Activated naive CD8-positive, alpha-beta T cell treated with anti-CD3 and anti-CD28 coated beads, Interleukin-2, amount 10 ng/mL, durations not matched to agents 7 days and 5 days (primary cell): ENCODE measurements at places on chromosomes 7 and 10.

GRCh38 chr10:89351780-89352597 lies 24.2 kb downstream of the IFIT3 start:
- no peak for DNase-seq

DNA sequence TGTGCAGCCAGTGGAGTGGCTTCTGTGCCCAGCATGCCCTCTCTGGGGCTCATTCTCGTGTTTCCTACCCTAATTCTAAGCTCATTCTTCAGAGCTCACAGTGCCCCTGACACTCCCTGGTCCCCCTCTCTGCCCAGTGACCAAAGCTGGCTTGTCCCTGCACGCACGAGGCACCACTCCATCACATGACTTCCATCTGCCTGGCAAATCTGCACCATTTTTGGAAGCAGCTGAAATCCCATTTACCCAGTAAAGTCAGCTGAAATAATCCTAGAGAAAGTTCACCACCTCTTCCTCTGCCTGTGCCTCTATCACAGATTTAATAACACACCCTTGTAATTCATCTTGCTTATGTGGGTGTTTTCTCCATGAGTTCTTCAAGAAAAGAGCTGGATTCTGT lies 616.9 kb downstream of the PTPRN2 start:
- DNase-seq, result no peak

GRCh38 chr10:113133497-113134115 lies 183.6 kb downstream of the TCF7L2 start:
- no peak for DNase-seq

DNA sequence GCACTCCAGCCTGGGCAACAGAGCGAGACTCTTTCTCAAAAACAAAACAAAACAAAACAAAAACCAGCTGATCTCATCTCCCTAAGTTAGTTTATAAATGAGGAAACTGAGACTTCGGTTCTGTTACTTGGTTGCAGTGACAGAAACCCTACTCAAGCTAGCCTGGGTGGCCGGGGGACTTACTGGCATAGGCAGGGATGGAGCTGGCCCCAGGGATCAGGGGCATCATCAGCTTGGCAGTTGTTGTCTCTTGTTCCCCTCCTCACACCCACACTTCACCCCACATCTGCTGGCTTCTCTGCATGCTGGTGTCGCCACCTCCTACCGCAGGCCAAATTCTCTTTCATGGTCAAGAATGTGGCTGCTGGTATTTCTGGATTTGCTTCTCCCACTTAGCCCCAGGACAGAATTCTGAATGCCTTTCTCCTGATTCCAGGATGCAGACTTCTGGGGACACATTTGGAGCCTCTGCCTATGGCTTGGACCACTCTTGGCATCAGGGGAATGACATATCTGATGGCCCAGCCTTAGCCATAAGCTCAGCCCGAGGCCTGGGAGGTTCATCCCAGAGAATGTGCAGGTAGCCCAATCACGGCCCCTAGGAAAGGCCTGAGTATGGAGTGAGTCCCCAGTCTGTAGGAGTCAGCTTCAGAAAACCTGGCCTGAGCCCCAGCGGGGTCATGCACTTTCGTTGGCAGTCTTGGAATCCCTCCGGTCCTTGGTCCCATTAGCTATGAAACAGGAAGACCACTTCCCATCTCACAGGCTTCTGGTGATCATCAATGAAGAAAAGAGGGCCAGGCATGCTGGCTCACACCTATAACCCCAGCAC lies 41.6 kb upstream of the CTBP2 start:
- DNase-seq, result no peak

DNA sequence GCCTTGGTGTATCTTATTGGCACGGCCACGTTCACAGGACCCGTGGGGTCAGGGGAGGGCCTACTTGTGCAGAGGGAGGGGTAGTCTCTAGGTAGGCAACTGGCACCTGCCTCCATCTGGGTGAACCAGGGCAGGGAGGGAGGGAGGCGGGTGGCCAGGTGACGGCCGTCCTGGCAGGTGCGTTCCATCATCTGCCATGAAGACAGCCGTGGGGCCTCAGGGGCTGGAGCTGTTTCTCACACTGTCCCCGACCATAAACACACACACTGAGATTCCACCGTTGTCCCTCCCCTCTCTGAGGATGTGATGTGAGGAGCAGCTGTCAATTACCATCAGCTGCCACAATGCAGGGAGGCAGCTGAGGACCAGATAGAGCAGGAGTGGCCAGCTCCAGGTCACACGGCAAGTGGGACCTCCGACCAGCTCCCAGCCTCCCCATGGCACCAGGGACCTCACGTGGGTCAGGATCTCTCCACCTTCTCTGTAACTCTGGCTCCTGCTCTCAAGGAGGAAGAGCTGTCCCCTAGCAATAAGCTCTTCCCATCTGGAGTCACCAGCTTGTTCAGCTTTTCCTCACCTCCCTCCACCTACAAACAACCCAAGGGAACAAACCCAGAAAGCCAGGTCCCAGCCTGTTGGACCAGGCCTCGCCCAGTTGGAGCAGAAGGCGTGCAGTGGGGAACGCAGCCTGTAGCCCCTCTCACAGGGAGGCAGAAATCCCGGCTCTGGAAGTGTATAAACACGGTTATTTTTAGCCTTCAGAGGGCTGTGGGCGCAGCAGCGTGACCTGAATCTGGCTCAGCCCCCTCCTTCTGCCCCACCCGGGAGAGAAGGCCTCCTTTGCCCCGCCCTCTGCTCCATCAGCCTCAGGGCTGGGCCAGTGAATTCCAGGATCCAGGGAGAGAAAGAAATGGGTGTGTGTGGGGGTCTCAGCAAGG lies 33.1 kb downstream of the ZMIZ1 start:
- DNase-seq, result no peak

DNA sequence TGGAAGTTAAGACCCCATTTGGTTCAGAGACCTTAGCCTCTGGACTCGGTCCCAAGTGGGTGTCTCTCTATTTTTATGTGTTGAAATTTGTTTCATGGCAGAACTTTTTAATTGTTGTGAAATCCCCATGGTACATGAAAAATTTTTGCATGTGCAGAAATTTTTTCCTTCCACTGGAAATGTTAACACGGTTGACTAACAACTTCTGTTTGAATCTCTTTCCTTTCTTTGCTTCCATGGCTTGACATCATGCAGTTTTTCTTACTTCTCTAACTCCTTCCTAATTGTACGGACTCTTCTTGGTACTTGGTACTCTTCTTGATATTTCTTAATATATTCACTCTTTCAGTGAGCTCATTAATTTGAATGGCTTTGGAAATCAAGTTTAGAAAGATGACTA lies 18.3 kb downstream of the MDFIC start:
- no peak for DNase-seq

GRCh38 chr7:867406-868188 lies 8.8 kb upstream of the GET4 start:
- DNase-seq, result no peak

- no peak for DNase-seq
Measured at GRCh38 chr10:74322141-74322540, 171.1 kb downstream of the ADK start.

DNA sequence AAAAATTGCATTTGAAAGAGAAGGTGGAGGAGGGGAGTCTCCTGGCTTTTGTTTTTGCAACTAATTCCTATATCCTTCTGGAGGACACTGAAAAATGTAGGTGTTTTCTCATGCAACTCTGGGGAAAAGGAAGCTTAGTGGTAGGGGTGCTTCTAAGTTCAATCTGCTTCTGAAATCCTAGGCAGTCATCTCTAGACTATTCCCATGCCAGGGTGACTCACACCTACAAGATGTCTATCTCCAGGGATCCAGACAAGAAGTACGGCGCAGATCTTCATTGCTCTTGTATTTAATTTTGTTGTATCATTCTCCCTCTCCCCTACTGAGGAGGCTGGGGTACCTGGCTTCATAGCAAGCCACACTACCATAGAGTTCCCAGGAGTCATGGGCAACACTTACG lies 258.8 kb downstream of the PHF14 start:
- no peak for DNase-seq

DNA sequence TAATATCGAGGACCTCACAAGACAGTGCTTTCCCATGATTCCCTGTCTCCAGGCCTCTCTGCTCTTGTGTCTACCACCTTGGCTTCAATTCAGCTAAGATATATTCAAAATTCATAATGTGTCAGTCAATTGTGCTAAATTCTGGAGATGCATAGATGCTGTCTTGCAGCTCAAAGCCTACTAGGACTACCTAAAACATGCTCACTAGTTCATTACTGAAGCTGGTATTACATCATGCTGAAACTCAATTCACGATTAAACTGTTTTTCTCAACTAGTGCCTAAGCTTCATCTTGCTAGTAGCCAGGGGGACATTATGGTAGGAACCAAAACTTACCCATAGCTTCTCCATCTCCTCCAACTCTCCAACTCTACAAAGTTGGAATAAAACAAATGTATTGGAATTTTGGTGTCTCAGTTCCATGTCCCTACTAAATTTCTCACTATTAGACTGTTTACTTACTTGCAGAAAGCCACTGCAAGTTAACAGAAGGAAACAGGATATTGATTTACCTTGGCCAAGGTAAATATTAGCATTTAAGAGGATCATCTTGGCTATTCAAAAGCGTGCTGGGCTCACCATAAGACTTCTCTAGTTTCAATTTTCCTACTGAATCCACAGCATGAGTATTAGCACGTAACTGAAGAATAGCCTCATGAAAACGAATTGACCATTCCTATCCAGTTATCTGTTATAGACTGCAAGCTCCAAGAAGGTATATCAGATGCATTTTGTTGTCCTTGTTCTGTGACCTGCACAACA lies 53.6 kb downstream of the CREB3L2 start:
- no peak for DNase-seq

DNA sequence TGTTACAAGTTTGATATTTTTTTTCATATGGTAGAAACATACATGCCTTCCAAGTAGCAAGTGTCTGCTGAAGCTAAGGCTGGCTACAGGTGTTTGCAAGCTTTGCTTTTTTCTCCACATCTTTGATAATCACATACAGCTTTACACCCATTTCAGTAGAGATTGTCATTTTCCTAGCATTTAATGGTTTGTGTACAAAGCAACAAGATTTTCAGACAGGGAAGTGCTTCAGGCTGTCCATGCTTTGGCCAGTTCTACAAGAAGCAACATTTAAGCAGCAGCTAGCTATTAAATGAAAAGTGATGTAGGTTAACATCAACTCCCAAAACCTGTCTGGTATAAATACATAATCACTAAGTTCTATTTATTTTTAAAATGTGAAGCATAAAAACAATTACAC lies 2.3 kb downstream of the HDAC9 start:
- DNase-seq, result no peak

DNA sequence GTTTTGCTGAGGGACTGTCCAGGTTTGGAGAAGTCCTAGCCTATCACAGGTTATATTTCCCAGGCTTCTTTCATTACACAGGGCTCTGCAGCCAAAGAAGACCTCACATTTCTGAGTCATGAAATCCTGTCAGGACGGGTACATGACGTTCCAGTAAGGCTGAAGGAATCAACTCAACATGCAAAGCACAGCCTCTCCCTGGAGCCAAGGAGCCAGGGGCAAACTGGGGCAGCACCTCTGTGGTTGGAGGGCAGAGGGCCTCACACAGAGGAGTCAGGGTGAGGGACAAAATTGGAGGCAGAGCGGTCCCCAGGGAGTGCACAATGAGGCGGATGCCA lies 116.3 kb upstream of the GDF10 start:
- no peak for DNase-seq

DNA sequence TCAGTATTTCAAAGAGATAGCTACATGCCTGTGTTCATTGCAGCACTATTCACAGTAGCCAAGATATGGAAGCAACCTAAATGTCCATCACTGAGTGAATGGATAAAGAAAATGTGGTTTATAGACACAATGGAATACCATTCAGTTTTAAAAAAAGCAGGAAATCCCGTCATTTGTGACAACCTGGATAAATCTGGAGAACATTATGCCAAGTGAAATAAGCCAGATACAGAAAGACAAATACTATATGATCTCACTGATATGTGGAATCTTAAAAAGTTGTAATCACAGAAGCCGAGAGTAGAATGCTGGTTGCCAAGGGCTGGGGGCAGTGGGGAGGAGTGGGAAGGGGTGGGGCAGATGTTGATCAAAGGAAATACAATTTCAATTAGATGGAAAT lies 235.8 kb upstream of the IGFBP3 start:
- DNase-seq, result no peak

DNA sequence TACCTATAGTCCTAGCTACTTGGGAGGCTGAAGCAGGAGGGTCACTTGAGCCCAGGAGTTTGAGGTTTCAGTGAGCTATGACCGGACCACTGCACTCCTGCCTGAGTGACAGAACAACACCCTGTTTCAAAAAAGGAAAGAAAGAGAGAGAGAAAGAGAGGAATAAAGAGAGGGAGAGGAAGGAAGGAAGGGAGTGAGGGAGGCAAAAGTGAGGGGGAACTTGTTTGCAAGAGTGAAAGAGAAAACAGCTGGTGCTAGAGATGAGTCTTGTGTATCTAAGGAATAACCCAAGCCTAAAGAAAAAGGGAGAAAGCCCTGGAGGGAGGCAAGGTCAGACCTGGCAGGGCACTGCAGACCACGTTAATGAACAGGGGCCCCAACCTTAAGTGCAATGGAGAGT lies 4.8 kb upstream of the NT5C2 start:
- no peak for DNase-seq

- DNase-seq, result no peak
Measured at GRCh38 chr10:279655-280054, 144.4 kb downstream of the ZMYND11 start.

GRCh38 chr7:148442141-148442655 lies 148.4 kb upstream of the C7orf33 start:
- DNase-seq, result no peak

GRCh38 chr10:35453855-35454532 lies 117.7 kb downstream of the CCNY start:
- DNase-seq, result no peak

DNA sequence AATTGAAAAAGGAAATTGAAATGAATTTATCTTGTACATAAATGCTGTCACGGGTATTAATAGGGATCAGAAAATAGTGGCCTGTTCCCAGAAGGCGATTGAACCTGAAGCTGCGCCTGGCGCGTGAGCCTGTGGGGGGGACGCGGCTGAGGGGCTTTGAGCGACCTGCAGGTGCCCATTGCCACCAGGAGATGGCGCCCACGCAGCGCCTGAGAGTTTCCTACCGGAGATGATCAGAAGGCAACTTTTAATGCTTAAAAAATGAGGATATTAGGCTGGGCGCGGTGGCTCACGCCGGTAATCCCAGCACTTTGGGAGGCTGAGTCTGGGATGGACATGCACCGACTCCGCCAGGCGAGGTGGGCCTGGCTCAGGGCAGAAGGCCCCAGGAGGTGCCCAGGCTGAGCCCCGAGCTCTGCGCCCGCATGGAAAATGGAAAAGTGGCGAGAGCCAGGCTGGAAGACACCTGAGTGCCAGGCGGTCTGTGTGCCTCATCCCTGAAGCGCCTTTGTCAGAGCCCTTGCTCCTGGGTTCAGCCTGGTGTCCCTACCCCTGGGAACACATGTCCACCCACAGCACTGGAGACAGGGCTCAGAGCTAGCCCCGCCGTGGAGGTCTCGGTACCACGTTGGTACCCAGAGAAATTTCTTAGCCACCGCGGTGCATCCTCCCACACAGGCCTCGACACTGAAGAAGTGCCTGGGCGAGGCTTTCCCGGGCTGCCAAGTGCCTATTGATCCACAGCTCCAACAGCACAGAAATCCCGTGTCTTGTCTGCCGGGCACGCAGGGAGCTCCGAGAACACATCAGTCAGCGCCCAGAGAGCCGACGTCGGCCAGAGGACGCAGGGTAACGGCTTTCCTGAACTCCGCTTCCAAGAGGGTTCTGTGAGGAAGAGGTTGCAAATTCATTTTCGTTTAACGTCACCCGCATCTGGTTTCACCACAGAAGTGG lies 117.4 kb downstream of the INPP5A start:
- peak; percentile 72 for DNase-seq
